Left renal pelvis (tissue), 4 donors: ENCODE measurements at places on chromosomes 7 and 10.

DNA sequence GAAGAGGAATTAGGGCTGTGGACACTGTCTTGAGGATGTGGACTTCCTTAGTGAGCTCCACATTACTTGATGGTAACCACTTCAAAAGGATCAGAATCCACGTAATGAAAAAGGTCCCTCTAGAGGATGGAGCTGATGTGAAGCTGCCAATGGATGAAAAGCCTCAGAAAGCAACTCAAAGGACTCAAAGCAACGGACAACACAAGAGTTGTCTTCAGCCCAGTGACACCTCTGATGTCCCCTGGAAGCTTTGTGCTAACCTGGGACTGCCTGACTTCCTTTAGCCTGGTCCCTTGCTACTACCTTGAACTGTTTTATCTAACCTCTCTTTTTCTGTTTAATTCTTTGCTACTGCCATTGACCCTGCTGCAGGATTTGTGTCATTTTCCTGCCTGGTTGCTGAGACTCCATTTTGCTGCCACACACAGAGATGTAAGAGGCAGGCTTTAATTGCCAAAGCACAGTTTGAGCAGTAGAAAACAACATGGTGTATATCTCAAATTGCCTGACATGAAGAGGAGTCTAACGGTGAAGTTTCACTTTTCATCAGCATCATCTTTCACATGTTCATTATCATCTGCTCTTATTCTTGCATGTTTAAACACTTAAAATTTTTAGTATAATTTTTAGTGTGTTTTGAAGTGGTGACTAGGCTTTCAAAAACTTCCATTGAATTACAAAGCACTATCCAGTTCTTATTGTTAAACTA is 11.1 kb upstream of the SGCE start:
- DNase-seq: no peak

GRCh38 chr7:51269321-51269720 is 47.3 kb downstream of the COBL start:
- DNase-seq: no peak

GRCh38 chr10:104325436-104326435 is 12.5 kb downstream of the ITPRIP start:
- DNase-seq: no peak

GRCh38 chr7:120190109-120190508 is 82.9 kb upstream of the KCND2 start:
- no peak for DNase-seq

DNA sequence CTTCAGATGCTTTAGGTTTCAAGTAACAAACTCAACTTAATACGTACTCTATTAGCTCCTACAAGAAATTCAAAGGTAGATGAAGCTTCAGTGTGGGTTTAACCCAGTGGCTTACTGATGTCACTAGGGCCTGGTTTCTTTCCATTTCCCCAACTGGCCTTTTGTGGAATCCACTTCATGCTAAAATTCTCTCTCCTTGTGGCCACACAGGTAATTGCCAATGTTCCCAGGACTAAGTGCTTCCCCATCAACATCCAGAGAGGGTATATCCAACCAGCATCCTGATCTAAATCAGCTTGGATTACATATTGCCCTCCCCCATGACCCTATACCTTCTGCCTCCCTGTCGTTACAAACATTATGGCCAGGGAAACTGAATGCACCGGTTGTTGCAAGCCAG is 10.7 kb downstream of the FBXL13 start:
- no peak for DNase-seq

- DNase-seq: no peak
These were observed 9.1 kb downstream of the VIM start for GRCh38 chr10:17237149-17237527.

DNA sequence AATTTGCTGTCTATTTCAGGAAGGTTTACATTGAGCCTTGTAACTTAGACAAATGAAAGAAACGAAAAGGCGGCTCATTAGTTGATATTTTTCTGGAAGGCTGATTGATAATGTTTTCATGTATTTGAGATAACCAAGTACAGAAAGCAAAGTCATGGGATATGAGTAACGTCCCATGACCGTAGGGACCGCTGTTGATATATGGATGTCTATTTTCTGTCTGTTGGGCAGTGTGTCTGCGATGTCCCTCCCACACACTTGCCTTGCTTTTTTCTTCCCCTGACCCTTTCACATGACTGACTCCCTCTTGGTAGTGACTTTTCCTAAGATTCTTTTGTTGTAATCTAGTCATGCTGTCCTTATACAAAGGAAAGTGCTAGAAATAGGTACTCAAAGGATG is 57.0 kb upstream of the GPR158 start:
- no peak for DNase-seq

DNA sequence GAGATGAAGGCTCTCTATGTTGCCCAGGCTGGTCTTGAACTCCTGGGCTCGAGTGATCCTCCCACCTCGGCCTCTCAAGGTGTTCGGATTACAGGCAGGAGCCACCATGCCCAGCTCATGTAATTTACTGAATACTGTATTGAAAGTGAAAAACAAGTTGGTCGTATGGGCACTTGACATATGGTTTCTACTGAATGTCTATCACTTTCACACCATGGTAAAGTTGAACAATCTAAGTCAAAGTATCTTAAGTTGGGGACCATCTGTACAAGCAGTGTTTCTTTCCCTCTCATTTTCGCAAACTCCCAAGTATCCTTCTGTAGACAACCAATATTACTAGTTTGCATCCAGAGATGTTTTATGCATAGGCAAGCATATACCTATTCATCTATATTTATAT is 116.6 kb downstream of the TMEM178B start:
- DNase-seq: no peak

DNA sequence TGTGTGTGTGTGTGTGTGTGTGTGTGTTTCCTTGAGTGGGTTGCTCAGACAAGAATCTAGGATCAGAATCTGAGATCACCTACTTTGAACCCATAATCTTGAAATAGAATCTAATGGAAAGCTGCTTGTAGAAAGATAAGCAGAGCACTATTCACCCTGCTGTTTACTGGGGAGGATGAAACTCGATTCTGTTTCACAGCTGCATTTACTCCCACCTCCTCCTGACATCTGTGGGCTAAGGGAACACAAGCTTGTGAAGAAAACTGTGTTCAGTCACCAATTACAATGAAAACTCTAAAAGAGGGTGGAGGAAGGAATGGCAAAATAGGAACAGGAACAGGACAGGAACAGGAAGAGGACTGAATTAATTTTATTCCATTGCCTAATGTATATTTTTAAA is 269.5 kb downstream of the TSPAN12 start:
- DNase-seq: peak; percentile 47

GRCh38 chr10:132492323-132493025 is 45.1 kb upstream of the INPP5A start:
- no peak for DNase-seq

- DNase-seq: no peak
These were observed 700.8 kb upstream of the KCND2 start for GRCh38 chr7:119572132-119572531.

DNA sequence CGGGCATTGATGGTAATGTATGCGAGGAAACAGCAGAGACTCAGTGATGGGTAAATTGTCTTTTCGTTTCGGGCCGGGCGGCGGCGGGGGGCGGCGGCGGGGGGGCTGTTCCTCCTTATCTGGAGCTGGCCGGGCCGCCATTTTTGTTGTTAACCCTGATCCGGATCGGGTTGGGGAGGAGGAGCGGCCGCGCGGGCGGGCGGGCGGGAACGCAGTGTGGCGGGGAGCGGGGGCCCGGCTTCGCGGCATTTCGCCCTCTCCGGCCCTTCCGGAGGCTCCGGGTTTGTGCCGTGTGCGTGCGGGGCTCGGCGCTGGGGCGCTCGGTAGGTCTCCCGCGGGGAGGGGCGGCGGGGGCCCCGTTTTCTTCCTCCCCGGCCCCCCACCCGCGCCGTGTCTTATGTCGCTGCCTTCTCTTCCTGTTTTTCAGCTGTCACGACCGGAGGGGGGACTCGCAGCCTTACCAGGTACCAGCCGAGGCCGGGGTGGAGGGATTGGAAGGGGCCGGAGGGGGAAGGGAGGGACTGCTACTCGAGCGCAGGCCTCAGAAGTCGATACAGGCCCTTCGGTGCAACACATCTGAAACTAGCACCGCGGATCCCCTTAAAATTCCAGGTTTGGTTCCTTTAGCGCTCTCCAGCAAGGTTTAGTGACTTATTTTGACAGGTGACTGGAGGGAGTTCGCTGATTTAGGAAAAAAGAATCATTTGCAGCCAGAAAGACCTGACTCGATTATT is 820 bp downstream of the WAC start:
- DNase-seq: peak; percentile 14

- DNase-seq: no peak
These were observed 76.2 kb upstream of the CCDC71L start for GRCh38 chr7:106737202-106737562.

DNA sequence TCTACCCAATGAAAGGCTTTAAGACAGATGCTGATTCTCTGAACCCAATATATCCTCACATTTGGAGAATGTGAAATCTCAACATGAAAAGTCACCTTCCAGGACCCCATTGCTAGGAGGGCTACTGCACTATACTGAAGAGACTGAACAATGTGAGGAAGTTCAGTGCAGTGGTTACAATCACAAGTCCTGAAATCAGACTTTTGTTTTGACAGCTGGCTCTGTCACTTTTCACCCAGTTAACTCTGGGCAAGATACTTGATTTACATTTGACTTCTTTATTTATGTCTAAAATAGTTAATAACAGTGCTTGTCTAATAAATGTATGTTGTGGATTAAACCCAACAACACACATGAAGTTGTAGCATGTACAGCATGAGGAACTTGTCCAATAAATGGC is 14.8 kb upstream of the VWDE start:
- DNase-seq: no peak

DNA sequence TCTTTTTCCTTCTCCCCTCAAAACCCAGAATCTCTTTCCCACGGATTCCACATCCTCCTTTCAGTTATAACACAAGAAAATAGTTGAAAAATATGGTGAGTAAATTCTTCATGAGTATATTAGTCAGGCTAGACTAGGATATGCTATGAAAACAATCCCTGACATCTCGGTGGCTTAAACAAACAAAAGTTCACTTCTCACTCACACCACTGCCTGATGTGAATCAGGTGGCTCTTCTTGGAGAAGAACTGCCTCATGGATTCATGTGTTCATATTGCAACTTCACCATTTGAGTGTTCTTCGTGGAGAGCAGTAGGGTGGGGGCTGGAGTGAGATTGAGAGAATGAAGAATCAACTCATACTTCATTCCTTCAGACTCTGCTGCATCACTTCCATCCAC is 204.1 kb downstream of the PHF14 start:
- no peak for DNase-seq

- no peak for DNase-seq
These were observed 36.7 kb upstream of the PRPS1L1 start for GRCh38 chr7:18064242-18064838.

- DNase-seq: no peak
These were observed 25.5 kb downstream of the LARP4B start for GRCh38 chr10:905972-906371.

- no peak for DNase-seq
These were observed 195.6 kb upstream of the CSTF2T start for GRCh38 chr10:51894771-51895578.

GRCh38 chr7:8639668-8640067 is 206.3 kb downstream of the NXPH1 start:
- no peak for DNase-seq

- DNase-seq: no peak
These were observed 268.1 kb upstream of the PLPP4 start for GRCh38 chr10:120188950-120189349.

DNA sequence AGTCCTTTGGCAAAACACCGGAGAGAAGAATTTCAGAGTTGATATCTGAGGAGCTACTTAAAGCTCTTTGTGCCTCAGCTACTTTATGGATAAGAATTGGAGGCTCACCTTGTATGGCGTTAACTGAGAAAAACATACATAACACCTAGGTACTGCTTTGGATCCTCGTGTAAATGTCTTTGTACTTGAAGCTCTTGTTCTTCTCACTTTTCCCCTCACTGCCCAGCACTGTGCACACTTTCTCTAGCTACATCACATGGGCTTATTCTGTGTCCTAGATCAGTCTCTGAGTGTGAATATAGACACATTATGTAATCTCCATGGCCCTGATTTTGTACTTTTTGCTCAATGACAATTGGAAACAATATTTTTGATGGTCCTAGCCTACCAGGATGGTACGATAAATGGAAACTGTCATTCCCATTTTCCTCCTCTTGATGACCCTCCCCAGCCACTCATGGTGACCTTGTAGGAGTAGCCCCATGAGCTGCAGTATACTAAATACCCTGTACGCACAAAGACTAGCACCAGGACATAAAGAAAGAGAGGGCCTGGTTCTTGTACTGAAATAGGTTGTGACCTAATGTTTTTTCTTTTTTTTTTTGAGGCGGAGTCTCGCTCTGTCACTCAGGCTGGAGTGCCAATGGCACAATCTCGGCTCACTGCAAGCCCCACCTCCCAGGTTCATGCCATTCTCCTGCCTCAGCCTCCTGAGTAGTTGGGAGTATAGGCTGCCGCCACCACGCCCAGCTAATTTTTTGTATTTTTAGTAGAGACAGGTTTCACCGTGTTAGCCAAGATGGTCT is 22.1 kb downstream of the STAMBPL1 start:
- DNase-seq: no peak

DNA sequence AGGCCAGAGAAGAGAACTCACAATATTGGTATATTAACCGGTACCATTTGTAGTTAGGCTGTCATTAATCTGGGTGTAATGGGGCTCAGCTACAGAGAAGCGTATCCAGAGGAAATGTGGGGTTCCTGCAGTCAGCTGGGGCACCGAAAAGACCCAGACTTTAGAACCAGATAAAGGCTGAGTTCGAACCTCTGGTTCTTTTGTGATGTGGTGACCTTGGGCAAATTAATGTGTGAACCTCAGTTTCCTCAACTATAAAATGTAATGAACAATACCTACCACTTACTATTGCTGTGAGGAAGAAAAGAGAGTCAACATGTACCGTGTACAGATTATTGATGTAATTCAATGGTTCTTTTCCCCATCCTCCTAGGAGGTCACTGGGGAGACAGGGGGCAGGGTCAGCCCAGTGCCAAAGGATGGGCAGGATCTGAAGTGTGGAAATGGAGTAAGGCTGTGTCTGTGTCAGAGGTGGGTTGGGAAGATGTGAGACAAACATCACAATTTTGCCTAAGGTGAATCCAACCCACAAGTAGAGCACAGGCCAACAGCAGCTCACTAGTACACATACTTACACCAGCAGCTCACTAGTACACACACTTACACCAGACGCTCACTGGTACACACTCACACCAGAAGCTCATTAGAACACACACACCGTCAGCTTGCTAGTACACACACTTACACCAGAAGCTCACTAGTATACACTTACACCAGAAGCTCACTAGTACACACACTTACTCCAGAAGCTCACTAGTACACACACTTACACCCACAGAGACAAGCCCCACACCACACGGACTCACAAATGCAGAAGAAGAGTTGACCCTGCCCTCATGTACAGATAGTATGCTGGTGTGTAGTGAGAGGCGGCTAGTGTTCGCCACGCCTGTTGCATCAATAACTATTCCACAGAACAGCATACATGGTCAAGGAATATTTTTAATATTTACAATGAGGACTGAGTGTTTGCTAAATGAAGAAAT is 28.0 kb downstream of the PRSS2 start:
- DNase-seq: no peak

- DNase-seq: no peak
These were observed 17.7 kb upstream of the TPK1 start for GRCh38 chr7:144853542-144853941.

GRCh38 chr10:24341371-24341770 is 132.4 kb downstream of the KIAA1217 start:
- DNase-seq: no peak
